ENCODE measurements at places on chromosomes 2 and 18. TPM values are rescaled to one million over a fixed set of nuclear protein-coding genes. Genes with fewer than 3 reads are reported as not detected.

Gene EVA1A
- 1.2 TPM for polyA plus RNA-seq

DNA sequence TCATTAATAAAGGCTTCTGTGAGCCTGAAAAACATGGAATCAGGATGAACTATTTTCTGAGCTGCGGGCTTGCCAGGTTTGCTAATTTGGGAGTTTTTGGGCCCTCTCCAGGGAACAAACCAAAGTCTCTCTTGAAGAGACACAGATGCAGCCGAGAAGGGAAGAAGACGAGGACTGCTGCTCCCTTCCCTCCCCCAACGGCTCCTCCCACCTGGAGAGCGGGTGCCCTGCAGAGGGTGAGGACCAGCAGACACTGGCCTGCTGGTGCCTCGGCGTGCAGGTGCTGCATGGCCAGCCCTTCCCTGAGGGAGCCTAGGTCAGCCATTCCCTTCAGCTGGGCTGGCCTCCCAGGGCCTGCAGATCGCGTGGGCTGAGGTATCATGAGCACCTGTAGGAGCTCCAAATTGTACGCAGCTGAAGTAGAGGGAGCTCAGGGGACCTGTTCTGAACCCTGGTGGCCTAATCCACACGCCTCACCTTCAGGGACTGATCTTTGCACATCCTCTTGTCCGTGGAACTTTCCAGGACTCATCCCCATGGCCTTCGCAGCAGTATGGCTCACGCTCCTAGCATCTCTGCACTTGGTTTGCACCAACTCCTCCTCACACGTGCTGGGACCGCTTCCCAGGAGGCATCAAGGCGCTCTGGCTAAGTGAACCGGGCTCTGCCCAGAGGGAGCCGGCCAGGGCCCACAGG lies 19.5 kb downstream of the EMX1 start:
- no peak for DNase-seq
- H3K4me3 ChIP-seq = no peak overlapping the region
- no peaks in the 10 kb centered on the region for H3K36me3 ChIP-seq
- H3K27ac ChIP-seq = no peak overlapping the region

- H3K36me3 ChIP-seq = no peaks in the 10 kb centered on the region
- peaks cover 41% of the 10 kb centered on the region for H3K27me3 ChIP-seq
- DNase-seq = no peak
- H3K27ac ChIP-seq = no peak overlapping the region
- H3K4me1 ChIP-seq = no peaks in the 10 kb centered on the region
- no peak overlapping the region for H3K4me3 ChIP-seq
These were observed 133.4 kb downstream of the INSIG2 start for GRCh38 chr2:118221536-118222272.

- peak overlapping the region; percentile 90 for H3K4me3 ChIP-seq
- no peaks in the 10 kb centered on the region for H3K36me3 ChIP-seq
- H3K4me1 ChIP-seq = peaks cover 20% of the 10 kb centered on the region
These were observed 1.2 kb downstream of the ME2 start for GRCh38 chr18:50880119-50880465.

- H3K27ac ChIP-seq = peak within 1 kb of the TSS; percentile 79
- H3K4me3 ChIP-seq = peak within 1 kb of the TSS; percentile 76
- no peaks in the 10 kb centered on the region for H3K4me1 ChIP-seq
- H3K36me3 ChIP-seq = no peaks in the 10 kb centered on the region
- peak; percentile 81 for DNase-seq
These were observed at the start of gene CYP27A1 for GRCh38 chr2:218781691-218782527. TSS of gene CYP27A1 (plus strand) at chr2:218782147. CDS start at chr2:218782183, 36 bp downstream.

Measured in sigmoid colon (tissue), 7 donors.